ENCODE measurements at places on chromosomes 16 and 17.
A peak's percentile ranks its signal among the peaks of the same experiment; 100 is the strongest.

- DNase-seq = peak; percentile 56
These were observed 110.3 kb downstream of the C17orf67 start for GRCh38 chr17:56723421-56723820.

DNA sequence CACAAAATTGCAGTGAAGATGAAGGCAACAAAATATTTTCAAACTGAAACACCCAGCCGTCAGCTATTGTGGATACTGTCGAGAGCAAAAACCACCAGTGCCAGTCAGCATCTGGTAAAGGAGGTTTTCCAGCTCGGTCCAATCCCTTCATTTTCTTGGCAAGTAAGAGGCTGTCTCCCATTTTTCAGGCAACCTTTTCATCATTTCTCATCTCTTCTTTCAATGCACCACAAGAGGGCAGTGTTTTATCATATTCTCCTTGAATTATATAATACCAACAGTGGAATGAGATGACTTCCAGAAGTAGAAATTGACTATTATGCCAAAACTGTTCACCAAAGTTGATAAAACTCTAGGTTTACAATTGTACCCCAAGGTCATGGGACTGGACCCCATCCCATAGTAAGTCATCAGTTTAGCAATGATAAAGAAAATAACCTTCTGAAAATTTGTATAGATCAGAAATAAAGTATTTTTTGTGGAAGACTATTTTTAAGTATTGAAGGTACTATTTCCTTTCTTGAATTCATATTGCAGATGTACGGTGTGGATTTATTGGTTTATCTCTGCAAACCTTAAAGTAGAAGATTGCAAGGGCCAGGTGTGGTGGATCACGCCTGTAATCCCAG is 16.8 kb downstream of the NQO1 start:
- DNase-seq = peak; percentile 79

GRCh38 chr16:21599122-21600030 is at the start of gene METTL9:
Gene METTL9 (plus strand): TSS chr16:21599577. CDS start chr16:21599734, 157 bp downstream.
- peak; percentile 97 for DNase-seq

GRCh38 chr17:9241371-9241712 is 220.0 kb downstream of the NTN1 start:
- peak; percentile 81 for DNase-seq

- no peak for DNase-seq
These were observed 12.7 kb upstream of the SPAG9 start for GRCh38 chr17:51133365-51133764.

DNA sequence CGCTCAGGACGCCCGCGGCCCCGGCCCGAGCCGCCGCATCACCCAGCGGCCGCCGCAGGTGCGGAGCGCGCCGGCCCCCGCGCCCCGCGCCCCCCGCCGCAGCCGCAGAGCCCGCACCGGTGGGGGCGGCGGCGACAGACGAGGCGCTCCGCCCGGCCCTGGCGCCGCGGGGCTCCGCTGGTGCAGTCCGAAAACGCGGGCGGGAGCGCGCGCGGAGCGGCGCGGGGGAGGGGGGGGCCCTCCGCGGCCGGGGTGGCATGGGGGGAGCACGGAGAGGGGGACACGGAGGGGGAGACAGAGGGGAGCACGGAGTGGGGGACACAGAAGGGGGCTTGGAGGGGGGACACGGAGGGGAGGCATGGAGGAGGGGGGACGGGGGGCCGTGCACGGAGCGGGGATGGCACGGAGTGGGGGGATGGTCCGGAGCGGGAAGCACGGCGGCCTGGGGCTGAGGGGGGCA is at the start of gene AATK:
TSS of gene AATK (minus strand) at position 189 of the 460 bp plus-strand sequence. CDS start 229 bp downstream, outside the sequence.
- no peak for DNase-seq
